Endothelial cell of umbilical vein (primary cell): ENCODE measurements at places on chromosomes 7 and 10. TPM values are rescaled to one million over a fixed set of nuclear protein-coding genes. Genes with fewer than 3 reads are reported as not detected.

The PLEKHA8 gene
- 17.9 and 19.8 TPM in 2 replicates for total RNA-seq

GRCh38 chr7:69504733-69505420 is 93.4 kb upstream of the AUTS2 start:
- no peak overlapping the region for H3K27ac ChIP-seq
- H3K36me3 ChIP-seq, result no peaks in the 10 kb centered on the region
- no peak overlapping the region for H3K4me3 ChIP-seq
- no peaks in the 10 kb centered on the region for H3K4me1 ChIP-seq
- no peak for DNase-seq

The ITPRID1 gene
- not detected in 2 replicates for total RNA-seq

DNA sequence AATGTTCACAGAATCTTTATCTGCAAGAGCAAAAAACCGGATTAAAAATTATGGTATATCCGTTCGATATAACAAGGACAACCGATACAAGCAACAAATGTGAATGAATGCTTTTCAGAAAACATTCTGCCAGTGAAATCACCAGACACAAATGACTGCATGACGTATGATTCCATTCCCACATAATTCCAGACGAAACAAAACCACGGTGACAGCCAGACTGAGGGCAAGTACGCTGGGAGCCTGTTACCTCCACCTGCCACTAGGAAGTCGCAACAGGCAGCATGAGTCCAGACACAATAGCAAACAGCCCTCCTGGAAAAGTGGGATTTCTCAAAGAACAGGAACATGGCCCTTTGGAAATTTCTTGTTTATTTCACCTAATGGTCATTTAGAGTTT is 41.7 kb downstream of the MAD1L1 start:
- no peak for DNase-seq
- H3K4me1 ChIP-seq, result no peaks in the 10 kb centered on the region
- H3K36me3 ChIP-seq, result no peaks in the 10 kb centered on the region
- H3K27me3 ChIP-seq, result no peaks in the 10 kb centered on the region

The PNLIPRP3 gene
- total RNA-seq, result not detected in 2 replicates

DNA sequence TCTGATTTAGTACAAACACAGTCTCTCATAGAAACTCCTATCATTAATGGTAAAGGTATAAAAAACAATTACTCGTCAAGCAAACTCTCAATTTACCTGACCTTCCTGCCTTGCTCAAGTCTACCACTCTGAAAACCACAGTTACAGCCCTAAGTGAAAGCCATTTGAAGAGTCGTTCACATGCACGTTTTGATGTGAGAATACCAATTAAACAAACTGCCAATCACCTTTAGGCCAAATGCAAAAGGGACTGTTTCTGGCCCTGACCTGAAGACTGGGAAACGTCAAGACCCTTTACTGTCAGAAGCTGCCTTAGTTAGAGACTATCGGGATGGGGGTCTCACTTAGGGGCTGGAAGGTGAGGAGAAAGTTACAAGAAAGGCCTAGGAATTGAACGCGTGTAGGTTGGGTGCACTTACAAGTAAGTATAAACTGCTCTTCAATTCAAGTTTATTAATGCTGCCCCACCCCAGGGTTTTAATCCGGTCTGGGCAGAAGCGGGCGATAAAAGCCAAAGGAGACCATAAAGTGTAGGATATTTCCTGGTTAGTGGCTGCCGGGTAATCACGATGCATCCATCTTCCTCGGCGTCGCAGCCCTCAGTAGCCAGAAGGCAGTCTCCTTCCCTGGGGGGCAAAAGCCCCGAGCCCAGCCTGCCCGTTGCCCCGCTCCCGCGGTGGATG is 935 bp downstream of the TM9SF3 start:
- H3K4me1 ChIP-seq, result peaks cover 56% of the 10 kb centered on the region
- peak; percentile 41 for DNase-seq
- H3K27me3 ChIP-seq, result no peaks in the 10 kb centered on the region
- H3K4me3 ChIP-seq, result peak overlapping the region; percentile 59
- H3K27ac ChIP-seq, result peak overlapping the region; percentile 98

The SORCS1 gene
- total RNA-seq, result not detected in 2 replicates

The GPR26 gene
- not detected in 2 replicates for total RNA-seq

The ANKMY2 gene
- 9.8 and 11.6 TPM in 2 replicates for total RNA-seq

DNA sequence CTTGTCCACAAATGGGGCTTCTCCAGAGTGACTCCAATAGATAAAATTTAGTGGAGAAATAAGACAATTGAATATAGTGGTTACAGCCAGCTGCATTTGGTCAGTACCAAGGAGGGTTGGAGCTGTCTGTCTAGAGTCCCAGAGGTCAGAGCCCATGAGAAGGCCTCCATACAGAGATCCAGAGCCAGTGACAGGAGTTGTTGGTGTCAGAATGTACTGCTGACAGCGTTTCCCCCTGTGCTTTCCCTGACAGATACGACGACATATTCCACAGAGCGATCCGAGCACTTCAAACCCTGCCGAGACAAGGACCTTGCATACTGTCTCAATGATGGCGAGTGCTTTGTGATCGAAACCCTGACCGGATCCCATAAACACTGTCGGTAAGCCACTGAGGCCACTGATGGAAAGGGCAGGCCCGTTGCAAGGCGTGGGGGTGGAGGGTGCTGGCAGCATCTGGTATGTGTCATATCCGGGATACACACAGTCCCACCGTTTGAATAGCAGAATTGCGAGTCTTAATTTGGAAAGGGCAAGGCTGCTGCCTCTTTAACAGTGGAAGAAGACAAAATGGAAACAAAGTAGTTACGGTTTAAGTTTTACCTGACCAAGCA is 483.6 kb downstream of the NRG3 start:
- H3K27me3 ChIP-seq, result no peaks in the 10 kb centered on the region
- no peak for DNase-seq
- no peak overlapping the region for H3K4me3 ChIP-seq

DNA sequence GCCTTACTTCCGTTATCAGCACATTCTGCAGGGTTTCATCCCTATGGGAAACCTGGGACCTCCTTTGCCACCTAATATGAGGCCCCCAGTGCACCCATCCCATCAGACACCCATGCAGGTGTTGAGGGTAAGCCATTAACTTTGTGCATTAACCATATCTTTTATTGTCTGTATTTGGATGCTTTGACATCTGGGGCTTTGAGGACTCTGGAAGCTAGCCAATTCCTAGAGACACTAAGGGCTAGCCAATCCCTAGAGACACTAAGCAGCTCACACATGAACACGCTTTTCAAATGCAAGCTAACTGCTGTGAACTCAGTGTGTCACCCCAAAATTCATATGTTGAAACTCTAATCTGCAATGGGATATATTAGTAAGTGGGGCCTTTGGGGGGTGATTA is 272.5 kb upstream of the COBL start:
- no peaks in the 10 kb centered on the region for H3K27me3 ChIP-seq
- H3K4me1 ChIP-seq, result no peaks in the 10 kb centered on the region
- no peak for DNase-seq
- H3K27ac ChIP-seq, result no peak overlapping the region
- no peak overlapping the region for H3K4me3 ChIP-seq

The SFTPA1 gene
- total RNA-seq, result not detected in 2 replicates

The ADAMTS14 gene
- total RNA-seq, result not detected in 2 replicates

The GATA3 gene
- total RNA-seq, result 30.9 and 33.0 TPM in 2 replicates

The TMEM178B gene
- total RNA-seq, result not detected in 2 replicates

DNA sequence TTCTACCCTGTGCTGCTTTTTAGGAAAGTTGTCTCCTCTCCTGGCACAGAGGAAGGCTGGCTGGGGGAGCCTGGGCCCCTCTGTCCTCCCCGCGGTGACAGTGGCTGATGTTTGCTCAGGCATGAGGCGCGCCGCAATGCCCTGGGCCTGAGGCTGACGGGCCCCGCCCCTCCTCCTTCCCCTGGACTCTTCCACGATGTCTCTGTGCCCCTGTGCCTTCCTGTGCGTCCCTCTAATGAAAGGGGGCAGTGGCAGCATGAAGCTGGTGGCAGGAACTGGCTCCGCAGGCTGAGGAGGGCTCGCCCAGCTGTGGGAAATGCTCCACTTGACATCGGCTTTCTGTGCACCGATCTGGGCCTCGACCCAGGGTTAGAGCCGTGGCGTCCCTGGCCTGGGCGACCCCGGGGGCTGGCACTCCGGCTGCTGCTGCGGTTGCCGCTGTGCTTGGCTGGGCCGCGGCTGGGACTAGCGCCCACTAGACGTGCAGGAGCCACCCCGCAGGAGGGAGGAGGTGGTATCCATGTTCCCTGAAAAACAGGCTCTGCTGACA is 67.9 kb downstream of the ZNF680 start:
- no peaks in the 10 kb centered on the region for H3K27me3 ChIP-seq
- no peak overlapping the region for H3K4me3 ChIP-seq
- H3K4me1 ChIP-seq, result no peaks in the 10 kb centered on the region
- no peak for DNase-seq
- no peaks in the 10 kb centered on the region for H3K36me3 ChIP-seq

The DMBT1 gene
- total RNA-seq, result not detected in 2 replicates

GRCh38 chr7:74343281-74344131 is 54.3 kb downstream of the CLIP2 start:
- H3K36me3 ChIP-seq, result no peaks in the 10 kb centered on the region
- H3K27ac ChIP-seq, result no peak overlapping the region
- DNase-seq, result peak; percentile 27
- H3K27me3 ChIP-seq, result no peaks in the 10 kb centered on the region

GRCh38 chr7:104142147-104142546 is 65.7 kb downstream of the ORC5 start:
- H3K4me1 ChIP-seq, result peaks cover 9% of the 10 kb centered on the region
- H3K27ac ChIP-seq, result no peak overlapping the region
- peak; percentile 85 for DNase-seq
- H3K36me3 ChIP-seq, result peaks cover 2% of the 10 kb centered on the region
- H3K27me3 ChIP-seq, result no peaks in the 10 kb centered on the region

The ZNF789 gene
- 16.6 and 21.6 TPM in 2 replicates for total RNA-seq

DNA sequence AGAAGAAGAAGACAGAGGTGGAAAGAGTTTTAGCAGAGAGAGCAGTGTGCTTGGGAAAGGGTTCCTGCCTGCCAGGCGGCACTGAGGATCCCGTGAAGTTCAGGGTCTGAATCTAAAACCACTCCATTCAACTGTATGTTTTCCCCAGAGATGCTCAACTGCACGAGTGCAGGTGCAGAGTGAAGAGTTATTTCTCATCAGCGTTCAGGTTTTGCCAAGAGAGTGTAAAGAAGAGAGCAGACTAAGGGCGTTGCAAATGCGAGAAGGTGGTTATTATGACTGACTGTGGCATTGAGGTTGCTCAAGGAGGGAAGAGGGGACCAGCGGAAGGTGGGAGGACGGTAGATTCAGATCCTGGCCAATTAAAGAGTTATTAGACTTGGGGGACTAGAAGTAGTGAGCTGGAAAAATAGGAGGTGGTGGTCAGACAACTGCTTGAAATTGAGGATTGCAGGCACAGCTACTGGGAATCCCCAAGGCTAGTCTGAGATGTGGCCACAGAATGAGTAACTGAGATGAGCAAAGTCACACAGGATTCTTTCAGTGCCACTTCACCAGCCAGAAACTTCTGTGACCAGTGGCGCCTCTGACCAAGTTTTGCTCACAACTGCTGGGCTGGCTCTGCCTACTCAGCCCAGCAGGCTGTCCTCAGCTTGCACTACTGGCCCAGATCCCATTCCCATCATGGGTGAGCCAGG is 29.1 kb downstream of the STRA8 start:
- no peak overlapping the region for H3K4me3 ChIP-seq
- no peaks in the 10 kb centered on the region for H3K36me3 ChIP-seq
- peaks cover 4% of the 10 kb centered on the region for H3K27me3 ChIP-seq
- DNase-seq, result no peak
- no peak overlapping the region for H3K27ac ChIP-seq

The NOM1 gene
- 36.7 and 38.6 TPM in 2 replicates for total RNA-seq

The POLR2J2 gene
- total RNA-seq, result 19.2 and 21.3 TPM in 2 replicates

DNA sequence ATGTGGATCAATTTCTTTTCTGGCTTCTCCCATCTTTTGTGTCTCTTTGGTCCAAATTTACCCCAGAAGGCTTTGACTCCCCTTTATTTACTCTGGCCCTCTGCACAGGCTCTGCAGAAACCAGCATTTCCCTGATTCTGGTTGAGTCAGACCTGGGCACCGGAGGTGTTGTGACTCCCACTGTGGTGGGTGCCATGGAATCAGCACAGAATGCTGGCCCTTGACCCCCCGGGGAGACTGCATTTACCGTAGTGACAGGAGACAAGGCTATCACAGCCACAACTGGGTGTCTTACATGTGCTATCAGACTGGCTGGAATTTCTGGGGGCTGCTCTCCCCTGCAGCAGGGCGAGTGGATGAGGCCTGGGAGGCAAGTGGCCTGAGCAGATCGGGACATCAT is 37.6 kb downstream of the PLXDC2 start:
- H3K27me3 ChIP-seq, result no peaks in the 10 kb centered on the region
- no peaks in the 10 kb centered on the region for H3K36me3 ChIP-seq
- no peaks in the 10 kb centered on the region for H3K4me1 ChIP-seq
- DNase-seq, result no peak

The NUTM2A gene
- 0.14 and 0.73 TPM in 2 replicates for total RNA-seq

DNA sequence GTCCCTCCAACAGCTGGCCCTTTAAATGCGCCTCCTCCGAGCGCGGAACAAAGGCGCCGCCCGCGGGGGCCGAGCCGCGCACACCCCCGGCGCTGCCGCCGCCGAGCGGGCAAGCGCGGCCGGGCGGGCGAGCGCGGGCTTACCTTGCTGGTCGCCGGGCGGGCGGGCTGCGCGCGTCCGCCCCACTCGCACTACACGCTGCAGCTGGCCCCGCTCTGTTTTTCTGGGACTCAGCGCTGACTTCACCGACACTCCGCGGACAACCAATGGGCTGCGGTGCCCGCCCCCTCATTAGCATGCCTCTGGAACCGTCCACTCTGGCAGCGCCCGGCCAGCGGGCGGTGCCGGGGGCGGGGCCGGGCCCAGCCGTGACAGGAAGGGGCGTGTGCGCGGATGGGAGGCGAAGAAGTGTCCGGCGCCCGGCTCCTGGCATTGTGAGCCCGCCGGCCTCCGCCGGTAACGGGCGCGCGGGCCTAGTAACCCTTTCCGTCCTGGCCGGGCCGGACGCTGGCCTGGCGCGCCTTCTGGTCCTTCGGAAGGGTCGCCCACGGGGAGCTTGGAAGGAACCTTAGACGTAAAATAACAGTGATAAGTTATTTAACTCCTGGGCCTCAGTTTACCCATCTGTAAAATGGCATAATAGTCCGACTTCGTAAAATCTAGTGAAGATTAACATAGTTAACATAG is at the start of gene SORBS1:
Gene SORBS1 (minus strand): TSS at position 195 of the 687 bp plus-strand sequence. CDS start 120,236 bp downstream, outside the sequence.
- peak; percentile 98 for DNase-seq
- peaks cover 2% of the 10 kb centered on the region for H3K27me3 ChIP-seq
- H3K36me3 ChIP-seq, result no peaks in the 10 kb centered on the region
- H3K4me3 ChIP-seq, result peak within 1 kb of the TSS; percentile 88

The LIPM gene
- not detected in 2 replicates for total RNA-seq

The OR2A1 gene
- total RNA-seq, result not detected in 2 replicates

GRCh38 chr10:13984647-13985155 is 346.0 kb downstream of the FRMD4A start:
- DNase-seq, result peak; percentile 98
- no peak overlapping the region for H3K4me3 ChIP-seq
- H3K27me3 ChIP-seq, result no peaks in the 10 kb centered on the region
- no peaks in the 10 kb centered on the region for H3K36me3 ChIP-seq
- H3K27ac ChIP-seq, result peak overlapping the region; percentile 90

The EPHB6 gene
- total RNA-seq, result 2.9 TPM in 2 replicates

DNA sequence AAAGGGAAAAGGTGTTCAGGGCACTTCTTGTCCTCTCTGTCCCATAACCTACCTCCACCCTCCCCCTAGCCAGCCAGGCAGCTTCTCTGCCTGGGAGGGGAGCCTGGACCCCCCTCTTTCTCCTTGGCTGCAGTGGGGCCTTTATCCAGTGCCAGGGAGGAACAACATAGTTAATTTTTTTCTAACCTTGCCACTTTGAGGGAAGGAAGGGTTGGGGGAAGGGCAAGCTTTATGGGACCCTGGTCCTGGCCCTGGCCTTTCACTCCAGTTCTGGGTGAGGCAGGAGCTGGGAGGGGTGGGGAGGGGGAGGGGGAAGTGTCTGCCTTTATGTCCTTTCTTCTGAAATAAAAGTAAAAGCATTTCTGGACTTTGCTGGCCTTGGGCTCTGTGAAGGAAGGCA is 4.5 kb downstream of the VGF start:
- peaks cover 19% of the 10 kb centered on the region for H3K36me3 ChIP-seq
- no peak overlapping the region for H3K27ac ChIP-seq
- H3K4me1 ChIP-seq, result peaks cover 16% of the 10 kb centered on the region
- DNase-seq, result no peak
- no peak overlapping the region for H3K4me3 ChIP-seq

The SYCE1 gene
- total RNA-seq, result not detected in 2 replicates
